Stimulated activated CD8-positive, alpha-beta memory T cell treated with anti-CD3 and anti-CD28 coated beads, Interleukin-15, amount 100 ng/mL, for 4 hours (primary cell): ENCODE measurements at places on chromosomes 12 and 14.

DNA sequence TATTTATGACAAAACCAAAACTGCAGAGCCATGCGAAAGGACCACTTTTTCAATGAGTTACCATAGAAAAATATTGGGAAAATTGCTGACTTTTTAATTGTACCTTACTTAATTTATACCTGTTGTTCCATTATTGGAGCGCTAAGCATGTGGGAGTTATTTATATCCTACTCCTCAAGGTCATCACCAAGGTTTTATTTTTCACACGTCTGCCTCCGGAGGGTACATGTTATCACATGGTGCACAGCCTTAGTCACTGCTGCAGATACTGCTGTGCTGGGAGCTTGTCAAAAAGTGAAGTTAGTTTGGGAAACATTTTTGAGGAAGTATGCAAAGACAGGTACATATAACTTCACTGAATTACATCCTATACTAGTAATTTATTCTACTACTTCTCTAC is 1444.3 kb downstream of the AACS start:
- no peak for DNase-seq

- no peak for DNase-seq
Observed at GRCh38 chr12:112664569-112664968, 127.0 kb upstream of the RPH3A start.

- DNase-seq = no peak
Observed at GRCh38 chr12:27449026-27449425, 2.5 kb downstream of the SMCO2 start.

GRCh38 chr12:50149311-50149710 is 17.9 kb downstream of the CERS5 start:
- no peak for DNase-seq

DNA sequence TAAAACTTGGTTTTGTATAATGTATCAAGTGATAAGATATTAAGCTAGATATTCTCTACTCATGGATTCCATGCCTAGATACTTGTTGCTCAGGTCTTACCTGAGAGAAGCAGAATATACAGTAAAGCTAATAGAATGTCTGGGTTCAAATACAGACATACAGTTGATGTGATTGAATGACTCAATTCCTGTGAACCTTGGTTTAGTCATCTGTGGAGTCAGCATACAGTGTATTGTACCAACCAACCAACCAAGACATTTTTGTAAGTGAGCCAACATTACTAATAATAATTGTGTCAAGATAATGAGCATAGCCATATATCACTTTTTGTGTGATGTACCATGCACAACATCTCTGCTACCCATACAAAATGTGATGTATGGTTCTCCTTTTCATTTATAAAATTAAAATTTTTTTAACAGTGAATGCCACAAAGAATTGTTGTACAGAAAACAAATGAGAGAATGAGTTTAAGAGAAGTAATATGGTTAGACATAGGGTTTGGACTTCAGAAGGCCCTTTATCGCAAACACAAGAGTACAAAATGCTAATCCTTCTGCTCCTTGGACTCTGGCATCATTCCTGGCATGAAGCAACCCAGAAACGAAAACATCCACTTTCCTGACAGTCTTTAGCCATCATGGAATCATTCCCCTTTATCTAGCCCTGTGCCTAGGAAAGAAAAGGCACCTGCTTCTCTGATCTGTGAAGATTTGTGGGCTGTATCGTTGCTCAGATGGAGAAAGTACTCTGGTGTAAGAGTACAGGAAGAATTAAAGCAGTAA is 977.2 kb upstream of the USP15 start:
- no peak for DNase-seq

DNA sequence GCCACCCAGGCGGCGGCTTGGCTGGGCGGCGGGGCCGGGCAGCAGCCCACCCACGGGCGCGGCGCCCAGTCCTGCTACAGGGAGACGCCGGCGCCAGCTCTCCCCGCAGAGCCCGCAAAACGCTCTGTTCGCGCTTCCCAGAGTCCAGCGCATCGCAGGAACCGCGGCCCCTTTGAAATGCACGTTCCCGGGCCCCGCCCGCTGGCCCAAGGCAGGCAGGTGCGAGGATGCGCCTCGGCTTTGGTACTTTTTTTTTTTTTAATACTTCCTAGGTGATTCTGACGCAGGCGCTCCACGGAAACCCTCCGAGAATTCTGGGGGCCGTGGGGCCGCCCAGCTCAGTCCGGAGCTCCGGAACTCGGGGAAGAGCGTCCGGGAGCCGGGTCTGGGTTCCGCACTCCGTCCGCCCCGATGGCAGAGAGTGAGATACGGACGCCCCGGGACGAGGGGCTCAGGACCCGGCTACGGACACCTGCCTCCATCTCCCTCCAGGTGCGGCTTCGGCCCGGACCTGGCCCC is 483 bp downstream of the POC1B start:
- peak; percentile 13 for DNase-seq

DNA sequence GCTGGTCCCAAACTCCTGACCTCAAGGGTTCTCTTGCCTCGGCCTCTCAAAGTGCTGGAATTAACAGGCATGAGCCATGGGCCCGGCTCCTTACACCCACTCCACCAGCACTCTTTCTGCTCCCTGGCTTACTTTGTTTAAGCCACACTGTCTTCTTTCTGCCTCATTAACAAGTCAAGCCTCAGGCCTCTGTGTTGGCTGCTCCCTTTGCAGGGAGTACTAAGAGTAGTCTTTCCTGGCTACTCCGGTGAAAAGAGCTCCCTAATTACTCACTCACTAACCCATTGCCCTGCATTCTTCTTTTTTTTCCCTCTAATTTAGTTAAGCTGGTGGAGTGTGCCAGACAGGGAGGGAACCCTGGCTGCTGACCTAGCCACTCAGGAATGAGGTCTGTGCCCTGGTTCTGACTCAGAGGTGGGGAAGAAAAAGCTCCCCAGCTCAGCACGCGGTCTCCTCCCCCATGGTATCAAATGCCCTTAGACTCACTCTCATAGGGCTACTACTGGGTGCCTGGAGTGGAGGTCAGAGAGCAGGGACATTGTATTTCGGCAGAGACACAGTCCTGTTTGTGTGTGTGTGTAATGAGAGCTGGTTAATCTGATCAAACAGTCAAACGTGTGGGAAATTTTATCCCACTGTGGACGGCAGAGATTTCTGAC is 19.8 kb downstream of the GALNT6 start:
- no peak for DNase-seq

GRCh38 chr12:82955043-82955442 is 268.3 kb downstream of the TMTC2 start:
- DNase-seq = no peak

GRCh38 chr14:63964113-63964512 is 111.3 kb downstream of the SYNE2 start:
- DNase-seq = no peak

DNA sequence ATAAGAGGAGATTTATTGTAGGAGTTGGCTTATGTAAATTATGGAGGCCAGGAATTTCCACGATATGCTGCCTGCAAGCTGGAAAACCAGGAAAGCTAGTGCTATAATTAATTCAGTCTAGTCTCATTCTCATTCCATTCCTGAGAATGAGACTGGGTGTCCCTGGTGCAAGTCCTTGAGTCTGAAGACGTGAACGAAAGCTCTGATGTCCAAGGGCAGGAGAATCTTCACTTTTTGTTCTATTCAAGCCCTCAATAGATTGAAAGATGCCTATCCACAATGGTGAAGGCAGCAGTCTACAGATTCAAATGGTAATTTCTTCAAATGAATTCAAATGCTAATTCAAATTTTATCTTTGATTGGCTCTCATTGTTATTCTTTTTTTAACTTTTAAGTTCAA is 851.1 kb upstream of the MGAT4C start:
- DNase-seq = no peak

- no peak for DNase-seq
Observed at GRCh38 chr12:75591628-75592027, 80.2 kb upstream of the KRR1 start.

DNA sequence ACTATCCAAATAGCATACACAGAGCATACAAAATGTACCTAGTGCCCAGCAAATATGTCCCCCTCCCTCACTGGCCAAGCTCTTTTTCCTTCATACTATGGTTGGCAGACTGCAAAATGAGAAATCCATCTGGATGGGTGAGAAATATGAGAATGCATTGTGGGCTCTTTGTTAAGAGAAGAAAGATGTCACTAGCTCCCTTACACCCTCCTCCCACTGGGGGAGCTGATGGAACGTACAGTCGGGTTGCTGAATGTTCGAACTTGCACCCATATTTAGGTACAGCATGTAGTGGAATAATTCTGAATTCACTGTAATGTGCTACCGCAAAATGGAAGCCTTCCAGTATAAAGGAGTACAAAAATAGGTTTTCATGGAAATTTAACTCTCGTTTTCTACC is 377.4 kb downstream of the GRIN2B start:
- no peak for DNase-seq

- no peak for DNase-seq
Observed at GRCh38 chr12:130041983-130042812, 120.1 kb upstream of the FZD10 start.

GRCh38 chr14:76375484-76375883 is 453 bp upstream of the ESRRB start:
- DNase-seq = no peak

DNA sequence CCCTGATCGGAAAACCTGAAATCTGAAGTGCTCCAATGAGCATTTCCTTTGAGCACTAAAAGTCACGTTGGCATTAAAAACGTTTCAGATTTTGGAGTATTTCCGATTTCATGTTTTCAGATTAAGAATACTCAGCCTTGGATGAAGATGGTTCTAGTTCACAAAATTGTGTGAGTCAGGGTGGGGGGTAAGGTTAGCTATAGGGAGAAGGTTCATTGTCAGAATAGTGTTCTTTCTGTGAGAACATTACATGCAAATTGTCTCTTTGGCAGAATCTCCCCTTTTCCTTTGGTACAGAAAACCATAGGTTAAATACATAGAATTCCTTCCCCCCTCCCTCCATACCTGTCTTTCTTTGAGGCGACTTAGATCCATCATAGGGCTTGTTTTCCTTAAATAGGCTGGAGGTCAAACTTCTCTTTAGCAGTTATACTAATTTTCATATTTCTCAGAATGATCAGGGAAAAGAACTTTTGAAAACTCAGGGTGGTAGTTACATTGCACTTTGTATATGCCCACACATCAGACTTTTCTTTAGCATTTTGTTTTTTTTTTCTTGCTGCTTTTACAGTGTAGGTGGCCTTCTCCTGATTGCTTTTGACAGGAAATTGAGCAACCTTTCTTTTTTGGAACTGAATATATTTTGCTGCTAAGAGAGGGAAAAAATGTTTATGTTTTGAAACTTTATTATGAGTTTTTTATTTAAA is 503.5 kb downstream of the PCNX1 start:
- DNase-seq = no peak

DNA sequence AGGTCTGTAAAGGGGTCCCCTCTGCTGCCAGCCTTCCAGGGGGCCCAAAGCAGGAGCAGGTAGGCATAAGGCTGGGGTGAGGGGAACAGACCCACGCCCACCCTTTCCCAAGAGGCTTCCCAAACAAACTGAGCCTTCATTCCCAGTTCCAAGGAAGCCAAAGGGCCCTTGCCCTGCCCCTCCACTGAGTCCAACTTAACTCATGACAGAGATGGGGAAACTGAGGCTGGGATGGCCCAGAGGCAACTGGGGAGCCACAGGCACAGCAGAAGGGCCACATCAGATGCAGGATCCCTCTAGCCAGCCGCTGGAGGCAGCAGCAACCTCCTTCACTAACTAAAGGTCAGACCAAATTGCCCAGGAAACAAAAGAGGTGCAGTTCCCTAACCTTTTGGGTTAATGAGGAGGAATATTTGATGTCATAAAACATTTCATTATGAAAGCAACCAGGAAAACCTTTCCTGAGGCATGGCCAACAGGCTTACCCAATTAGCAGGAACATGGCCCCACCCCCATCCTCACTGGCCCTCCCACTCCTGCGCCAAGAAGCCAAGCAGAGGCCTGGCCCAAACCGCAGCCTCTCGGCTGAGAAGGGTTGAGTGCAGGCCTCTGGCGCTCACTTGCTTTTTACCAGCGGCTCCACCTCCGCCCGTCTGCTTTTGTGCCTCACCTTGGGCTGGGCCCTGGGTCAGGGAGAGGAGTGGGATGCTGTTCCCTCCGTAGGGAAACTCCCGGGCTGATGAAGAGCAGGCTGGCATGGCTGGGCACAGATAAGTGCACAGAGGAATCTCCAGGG is 293.5 kb upstream of the RTL1 start:
- no peak for DNase-seq

DNA sequence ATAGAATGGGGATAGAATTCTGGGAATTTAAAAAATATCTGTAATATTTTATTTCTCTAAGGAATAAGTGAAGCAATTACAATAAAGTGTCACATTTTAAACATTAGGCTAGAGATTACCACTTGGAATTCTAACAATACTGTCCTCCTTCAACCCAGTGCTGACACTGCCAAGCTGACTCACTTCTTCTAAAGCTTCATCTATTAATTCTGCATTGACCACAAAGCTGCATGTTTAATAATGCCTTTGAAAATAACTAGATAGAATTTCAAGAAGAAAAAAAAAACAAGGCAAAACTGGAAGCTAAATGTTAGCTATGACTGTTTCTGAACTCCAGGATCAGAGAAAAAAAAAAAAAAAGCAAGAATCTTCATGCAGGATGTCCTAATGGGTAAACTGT is 970.7 kb upstream of the FBXO33 start:
- no peak for DNase-seq

- DNase-seq = no peak
Observed at GRCh38 chr12:46160101-46160980, 108.5 kb downstream of the SLC38A1 start.

DNA sequence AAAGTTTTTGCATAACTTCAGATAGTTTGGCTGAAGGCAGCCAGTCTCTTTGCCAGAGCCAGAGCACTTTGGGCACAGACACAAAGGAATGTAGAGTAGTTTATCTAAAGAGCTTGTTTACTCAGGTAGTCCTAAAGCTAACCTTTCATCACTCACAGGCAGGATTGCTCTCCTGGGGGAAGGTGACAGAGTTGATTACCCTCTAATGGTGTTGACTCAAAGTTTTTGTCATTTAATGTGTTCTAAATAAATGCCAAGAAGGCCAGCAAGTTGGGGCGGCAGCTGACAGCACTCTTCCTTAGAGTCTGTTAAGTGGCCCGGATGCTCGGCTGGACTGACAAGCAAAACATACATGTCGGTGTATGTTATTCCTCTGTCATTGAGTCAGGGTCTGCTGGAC is 9.3 kb upstream of the TAS2R46 start:
- no peak for DNase-seq

GRCh38 chr12:89796798-89797382 is 88.3 kb upstream of the ATP2B1 start:
- no peak for DNase-seq

GRCh38 chr14:52046376-52046917 is 22.4 kb downstream of the NID2 start:
- DNase-seq = no peak

- DNase-seq = no peak
Observed at GRCh38 chr12:117484901-117485300, 123.5 kb upstream of the NOS1 start.

DNA sequence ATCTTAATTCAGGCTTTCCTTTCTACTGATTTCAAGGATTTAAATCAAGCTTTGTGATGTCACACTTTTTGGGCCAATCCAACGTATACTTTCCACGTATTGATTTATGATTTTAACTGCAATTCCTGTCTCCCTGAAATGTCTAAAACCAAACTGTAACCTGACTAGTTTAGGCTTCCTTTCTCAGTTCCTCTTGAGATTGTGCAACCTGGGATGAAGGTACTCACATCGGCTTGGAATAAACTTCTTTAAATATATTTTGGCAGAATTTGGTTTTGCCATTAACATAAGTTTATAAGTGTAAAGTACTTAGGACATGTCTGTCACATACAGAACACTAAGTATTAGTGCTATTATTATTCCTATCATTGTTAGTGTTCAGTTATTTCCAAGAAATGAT is 224.6 kb downstream of the CRADD start:
- DNase-seq = no peak

GRCh38 chr12:89529738-89530137 is 3.9 kb upstream of the POC1B start:
- DNase-seq = no peak

- DNase-seq = no peak
Observed at GRCh38 chr14:54737132-54737711, 165.4 kb downstream of the GCH1 start.
